ENCODE measurements at places on chromosomes 7 and 10. TPM values are rescaled to one million over a fixed set of nuclear protein-coding genes. Genes with fewer than 3 reads are reported as not detected.

Gene CUBN
- 1.5 TPM for total RNA-seq

Gene C10orf53
- total RNA-seq = not detected

Gene ASAH2
- total RNA-seq = 2.0 TPM

Gene EPO
- 0.58 TPM for total RNA-seq

Gene FGFBP3
- total RNA-seq = 27.6 TPM

- H3K27ac ChIP-seq = no peak overlapping the region
- H3K4me1 ChIP-seq = peaks cover 3% of the 10 kb centered on the region
- H3K27me3 ChIP-seq = no peaks in the 10 kb centered on the region
Observed at GRCh38 chr10:61941202-61941681, 39.7 kb downstream of the ARID5B start.

DNA sequence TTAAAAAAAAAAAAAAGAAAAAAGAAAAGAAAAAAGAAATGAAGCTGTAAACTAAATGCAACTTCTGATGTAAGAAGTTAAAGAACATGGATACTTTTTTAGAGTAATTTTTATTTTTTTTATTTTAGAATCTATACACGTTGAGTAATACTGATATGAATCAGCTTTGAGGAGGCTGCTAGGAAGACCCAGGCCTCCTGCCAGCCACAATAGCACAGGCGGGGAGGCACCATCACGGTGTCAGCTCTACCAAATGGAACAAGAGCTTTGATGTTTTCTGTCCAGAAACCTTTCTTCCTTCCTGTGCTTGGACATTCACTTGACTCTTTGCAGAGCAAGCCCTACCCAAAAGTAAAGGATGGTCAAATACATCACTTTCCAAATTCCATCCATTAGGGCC lies 45.3 kb upstream of the EGR2 start:
- H3K36me3 ChIP-seq = no peaks in the 10 kb centered on the region
- no peaks in the 10 kb centered on the region for H3K4me1 ChIP-seq
- DNase-seq = no peak
- H3K27ac ChIP-seq = no peak overlapping the region
- no peak overlapping the region for H3K4me3 ChIP-seq

DNA sequence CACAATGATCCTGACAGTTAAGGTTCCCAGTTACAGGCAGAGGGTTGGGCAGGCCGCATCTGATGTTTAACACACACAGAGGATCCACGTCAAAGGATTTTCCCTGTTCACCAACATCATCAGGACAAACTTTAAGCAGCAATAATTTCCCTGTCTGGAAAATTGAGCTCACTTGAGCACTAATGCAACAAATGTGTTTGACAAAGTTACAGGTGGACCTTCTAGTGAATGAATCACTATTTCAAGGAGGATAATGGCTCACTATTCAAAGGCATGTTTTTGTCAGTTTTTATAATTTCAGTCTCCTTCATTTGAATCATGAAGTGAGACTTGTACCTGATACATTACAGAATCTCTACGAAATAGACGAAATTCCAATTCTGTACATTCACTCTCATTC lies 127.3 kb downstream of the DIP2C start:
- no peaks in the 10 kb centered on the region for H3K36me3 ChIP-seq
- DNase-seq = no peak
- H3K27ac ChIP-seq = no peak overlapping the region
- no peaks in the 10 kb centered on the region for H3K27me3 ChIP-seq
- peaks cover 9% of the 10 kb centered on the region for H3K4me1 ChIP-seq
- no peak overlapping the region for H3K4me3 ChIP-seq

DNA sequence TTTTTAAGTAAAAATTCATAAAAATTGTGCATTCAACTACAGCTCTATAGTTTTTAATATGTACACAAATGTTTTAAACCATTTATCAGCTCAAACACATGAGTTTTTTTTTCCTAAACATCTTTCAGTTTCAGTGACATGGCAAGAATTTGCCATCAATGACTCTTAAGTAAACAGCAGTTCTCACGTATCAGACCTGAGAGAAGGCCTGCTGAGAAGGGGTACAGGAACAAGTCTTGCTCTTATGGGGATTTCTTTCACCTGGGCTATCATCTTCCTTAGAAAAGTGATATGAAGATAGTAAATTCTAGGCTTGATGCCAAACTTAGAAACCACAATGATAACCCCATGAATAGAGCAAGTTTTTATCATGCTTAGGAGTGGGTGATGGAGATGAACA lies 467.8 kb downstream of the ARL4A start:
- no peaks in the 10 kb centered on the region for H3K27me3 ChIP-seq
- H3K27ac ChIP-seq = no peak overlapping the region
- no peaks in the 10 kb centered on the region for H3K4me1 ChIP-seq

GRCh38 chr10:95560278-95561176 lies 644 bp downstream of the SORBS1 start:
- H3K27ac ChIP-seq = no peak overlapping the region
- peak overlapping the region; percentile 79 for H3K4me3 ChIP-seq
- peaks cover 15% of the 10 kb centered on the region for H3K27me3 ChIP-seq
- peak; percentile 50 for DNase-seq
- peaks cover 20% of the 10 kb centered on the region for H3K4me1 ChIP-seq

- no peak overlapping the region for H3K4me3 ChIP-seq
- H3K27ac ChIP-seq = no peak overlapping the region
- H3K36me3 ChIP-seq = no peaks in the 10 kb centered on the region
- H3K4me1 ChIP-seq = no peaks in the 10 kb centered on the region
- H3K27me3 ChIP-seq = no peaks in the 10 kb centered on the region
- no peak for DNase-seq
Observed at GRCh38 chr10:131892806-131893675, 7.8 kb upstream of the PPP2R2D start.

DNA sequence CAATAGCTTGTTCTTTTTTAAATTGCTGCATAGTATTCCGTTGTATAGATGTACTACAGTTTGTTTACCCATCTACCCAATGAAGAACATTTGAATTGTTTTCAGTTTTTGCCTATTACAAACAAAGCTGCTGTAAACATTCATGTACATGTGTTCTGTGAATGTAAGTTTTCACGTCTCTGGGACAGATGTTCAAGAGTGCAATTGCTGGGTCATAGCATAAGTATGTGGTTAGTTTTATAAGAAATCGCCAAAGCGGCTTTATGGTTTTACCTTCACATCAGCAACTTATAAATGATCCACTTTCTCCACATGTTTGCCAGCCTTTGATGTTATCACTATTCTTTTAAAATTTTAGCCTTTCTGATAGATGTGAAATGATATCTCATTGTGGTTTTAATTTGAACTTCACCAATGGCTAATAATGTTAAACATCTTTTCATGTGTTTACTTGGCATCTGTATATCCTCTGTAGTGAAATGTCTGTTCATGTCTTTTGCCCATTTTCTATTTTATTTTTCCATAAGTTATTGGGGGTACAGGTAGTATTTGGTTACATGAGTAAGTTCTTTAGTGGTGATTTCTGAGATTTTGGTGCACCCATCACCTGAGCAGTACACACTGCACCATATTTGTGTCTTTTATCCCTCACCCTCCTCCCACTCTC lies 73.5 kb downstream of the TBXAS1 start:
- H3K4me1 ChIP-seq = no peaks in the 10 kb centered on the region
- H3K36me3 ChIP-seq = no peaks in the 10 kb centered on the region
- no peak overlapping the region for H3K27ac ChIP-seq
- no peak overlapping the region for H3K4me3 ChIP-seq

GRCh38 chr10:61742812-61743211 lies 80.1 kb downstream of the CABCOCO1 start:
- no peaks in the 10 kb centered on the region for H3K36me3 ChIP-seq
- H3K27me3 ChIP-seq = no peaks in the 10 kb centered on the region
- H3K4me3 ChIP-seq = no peak overlapping the region
- H3K4me1 ChIP-seq = no peaks in the 10 kb centered on the region
- DNase-seq = no peak
- H3K27ac ChIP-seq = no peak overlapping the region
